Occipital lobe (tissue), 3 donors: ENCODE measurements at places on chromosomes 16 and 17. TPM values are rescaled to one million over a fixed set of nuclear protein-coding genes. Genes with fewer than 3 reads are reported as not detected.

CCL13 gene
- not detected for total RNA-seq

PRKCB gene
- total RNA-seq, result 59.0 TPM

FAM20A gene
- 2.8 TPM for total RNA-seq

CDRT15L2 gene
- total RNA-seq, result not detected

- DNase-seq, result no peak
These were observed 10.7 kb downstream of the TBX2 start for GRCh38 chr17:61410141-61411010.

CTF1 gene
- not detected for total RNA-seq

STAT5A gene
- total RNA-seq, result 1.4 TPM

MMP28 gene
- total RNA-seq, result 8.9 TPM

TBC1D3C gene
- not detected for total RNA-seq

DNA sequence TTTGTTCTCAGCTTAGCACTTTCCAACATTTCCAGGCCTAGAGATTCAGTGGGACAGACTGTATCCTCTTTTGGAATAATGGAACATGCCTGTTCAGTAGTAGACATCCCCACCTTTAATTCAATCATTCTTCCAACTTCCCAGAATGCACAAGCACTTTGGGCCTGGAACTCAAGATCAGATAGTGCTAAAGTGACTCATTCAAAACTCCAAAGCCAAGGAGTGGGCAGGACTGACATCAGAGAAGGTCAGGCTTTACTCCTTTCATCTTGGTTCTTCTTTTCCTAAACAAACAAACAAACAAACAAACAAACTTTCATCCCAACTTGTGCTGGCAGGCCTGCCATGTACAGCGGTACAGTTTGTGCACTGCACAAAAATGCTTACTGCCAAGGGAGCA lies 172.0 kb downstream of the AXIN2 start:
- DNase-seq, result no peak

DNA sequence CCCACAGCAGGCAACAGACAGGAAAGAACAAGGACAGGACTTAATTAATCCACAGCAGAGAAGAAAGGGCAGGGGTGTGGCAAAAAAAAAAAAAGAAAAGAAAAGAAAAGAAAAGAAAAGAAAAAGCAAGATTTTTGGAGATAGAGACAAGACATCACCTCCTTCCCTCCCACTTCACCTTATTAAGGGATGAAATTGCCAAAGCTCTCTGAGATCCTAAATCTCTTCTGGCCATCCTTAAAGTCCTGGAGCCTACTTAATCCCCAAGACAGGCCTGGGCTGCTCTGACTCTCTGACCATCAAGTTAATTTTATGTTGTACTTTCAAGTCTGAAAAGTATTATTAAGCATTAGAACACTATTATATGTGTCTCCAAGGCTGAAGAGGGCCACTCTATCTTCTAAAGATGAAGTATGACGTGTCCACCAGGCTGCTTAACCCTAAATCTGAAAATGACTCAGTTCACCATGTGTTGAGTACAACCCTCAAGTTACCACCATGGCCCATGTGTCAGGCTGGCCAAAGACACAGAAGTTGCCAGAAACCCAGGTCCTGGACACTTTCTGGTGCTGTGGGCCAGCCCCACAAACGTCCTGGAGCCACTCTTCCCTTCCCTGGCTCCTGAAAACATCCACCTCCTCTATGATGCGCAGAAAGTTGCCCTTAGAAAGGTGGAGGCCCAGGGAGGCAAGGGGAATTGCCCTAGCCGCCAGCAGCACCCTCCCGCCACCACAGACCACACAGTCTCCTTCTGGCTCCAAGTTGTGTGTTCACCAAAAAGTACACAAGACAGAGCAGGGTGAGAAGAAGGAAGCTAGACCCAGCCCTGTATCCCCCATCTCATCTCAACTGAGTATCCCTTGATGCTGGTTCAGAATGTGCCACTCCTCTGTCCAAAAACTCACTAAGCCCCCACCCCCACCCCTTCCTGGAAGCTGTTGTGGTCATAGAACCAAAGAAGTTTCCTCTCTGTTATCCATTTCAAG lies 2.7 kb downstream of the SOCS1 start:
- DNase-seq, result no peak

DPEP3 gene
- not detected for total RNA-seq

GRCh38 chr17:15958484-15958854 lies 13.5 kb downstream of the ADORA2B start:
- DNase-seq, result no peak

ERN2 gene
- total RNA-seq, result not detected

DNA sequence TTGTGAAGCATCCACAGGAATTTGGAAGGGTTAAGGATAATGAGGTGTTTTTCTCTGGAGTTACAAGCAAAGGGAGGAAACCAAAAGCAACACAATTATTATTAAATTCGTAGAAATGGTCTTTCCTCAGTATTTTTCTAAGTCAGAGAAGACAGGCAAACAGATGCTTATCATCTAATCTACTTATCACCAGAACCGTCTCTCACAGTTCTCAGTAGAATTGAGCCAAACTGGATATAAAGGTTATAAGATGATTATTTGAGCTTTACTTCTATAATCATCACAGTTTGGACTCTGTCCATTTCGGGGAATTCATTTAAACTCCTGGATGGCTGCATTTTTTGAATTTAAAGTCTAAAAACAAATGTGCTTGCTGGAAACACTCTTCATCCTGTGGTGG lies 245.0 kb downstream of the KCNJ2 start:
- DNase-seq, result no peak

DNA sequence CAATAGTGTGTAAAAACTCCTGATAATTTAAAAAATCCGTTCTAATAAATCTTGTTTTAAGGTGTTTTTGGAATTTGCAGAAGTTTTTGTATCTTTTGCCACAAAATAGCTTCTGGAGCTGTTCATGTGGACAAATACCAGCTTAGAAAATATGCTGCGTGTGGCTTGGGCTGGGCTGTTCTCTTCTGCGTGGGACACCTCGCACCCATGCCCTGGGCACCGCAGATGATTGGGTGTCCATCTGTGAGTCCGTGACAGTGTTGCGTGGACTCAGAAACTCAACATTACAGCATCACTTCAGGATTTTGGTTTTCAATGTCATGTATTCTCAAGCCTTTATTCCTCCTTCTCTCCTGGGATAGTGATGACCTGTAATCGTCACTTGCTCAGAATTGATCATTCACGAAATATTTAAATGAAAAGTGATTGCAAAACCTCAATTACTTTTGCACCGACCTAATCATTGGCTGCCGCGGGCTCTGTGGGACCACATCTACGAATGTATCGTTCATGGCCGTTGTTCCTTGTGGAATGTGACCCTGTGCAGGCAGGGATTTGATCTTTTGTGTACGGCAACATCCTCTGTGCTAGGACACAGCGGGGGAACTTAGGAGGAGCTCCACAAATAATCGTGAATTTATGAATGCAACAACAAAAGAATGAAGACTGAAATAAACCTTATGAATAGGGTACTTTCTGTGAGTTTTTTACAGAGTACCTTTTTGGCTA lies 210.3 kb upstream of the FOXF1 start:
- DNase-seq, result no peak

GRCh38 chr17:45852535-45853297 lies 8.0 kb downstream of the SPPL2C start:
- peak; percentile 35 for DNase-seq

GRCh38 chr16:67384778-67385510 lies 8.4 kb downstream of the TPPP3 start:
- no peak for DNase-seq

ADGRG3 gene
- total RNA-seq, result 0.16 TPM

C16orf54 gene
- total RNA-seq, result 0.31 TPM

MMP15 gene
- 12.6 TPM for total RNA-seq

PDILT gene
- total RNA-seq, result not detected

DNA sequence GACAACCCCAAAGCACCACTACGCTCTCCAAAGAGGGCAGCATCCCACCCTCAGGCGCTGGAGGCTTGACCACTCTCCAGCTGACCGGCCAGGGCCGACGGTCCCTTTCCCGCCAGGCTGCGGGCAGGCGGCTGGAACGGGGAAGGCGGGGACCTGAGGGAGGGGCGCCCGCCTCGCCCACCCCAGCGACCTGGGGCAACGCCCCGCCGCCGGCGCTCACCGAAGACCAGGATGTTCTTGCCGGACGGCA lies 431 bp downstream of the DYNC1LI2 start:
- no peak for DNase-seq

GRCh38 chr17:79808763-79809529 lies 12.1 kb upstream of the CBX8 start:
- no peak for DNase-seq

- DNase-seq, result no peak
These were observed 54.3 kb downstream of the TIMM22 start for GRCh38 chr17:1050996-1051925.

CCL14 gene
- not detected for total RNA-seq

DNA sequence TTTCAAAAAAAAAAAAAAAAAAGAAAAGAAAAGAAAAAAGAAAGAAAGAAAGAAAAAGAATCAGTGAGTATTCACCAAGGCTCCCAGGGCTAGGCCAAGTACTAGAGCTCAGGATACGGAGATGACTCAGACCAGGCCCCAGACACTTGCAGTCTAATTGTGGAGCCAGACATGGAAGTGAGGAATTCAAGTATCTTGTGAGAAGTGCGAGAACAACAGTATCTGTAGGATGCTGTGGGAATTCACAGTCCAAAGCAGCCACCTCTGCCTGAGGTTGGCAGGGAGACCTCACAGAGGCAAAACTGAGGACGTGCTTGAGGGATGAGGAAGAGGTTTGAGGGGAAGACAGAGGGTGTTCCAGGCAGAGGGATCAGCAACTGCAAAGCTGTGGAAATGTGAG lies 14.0 kb upstream of the ALDOA start:
- DNase-seq, result peak; percentile 16

ENO3 gene
- 2.3 TPM for total RNA-seq

CCL17 gene
- total RNA-seq, result not detected

TEX19 gene
- total RNA-seq, result not detected

DNA sequence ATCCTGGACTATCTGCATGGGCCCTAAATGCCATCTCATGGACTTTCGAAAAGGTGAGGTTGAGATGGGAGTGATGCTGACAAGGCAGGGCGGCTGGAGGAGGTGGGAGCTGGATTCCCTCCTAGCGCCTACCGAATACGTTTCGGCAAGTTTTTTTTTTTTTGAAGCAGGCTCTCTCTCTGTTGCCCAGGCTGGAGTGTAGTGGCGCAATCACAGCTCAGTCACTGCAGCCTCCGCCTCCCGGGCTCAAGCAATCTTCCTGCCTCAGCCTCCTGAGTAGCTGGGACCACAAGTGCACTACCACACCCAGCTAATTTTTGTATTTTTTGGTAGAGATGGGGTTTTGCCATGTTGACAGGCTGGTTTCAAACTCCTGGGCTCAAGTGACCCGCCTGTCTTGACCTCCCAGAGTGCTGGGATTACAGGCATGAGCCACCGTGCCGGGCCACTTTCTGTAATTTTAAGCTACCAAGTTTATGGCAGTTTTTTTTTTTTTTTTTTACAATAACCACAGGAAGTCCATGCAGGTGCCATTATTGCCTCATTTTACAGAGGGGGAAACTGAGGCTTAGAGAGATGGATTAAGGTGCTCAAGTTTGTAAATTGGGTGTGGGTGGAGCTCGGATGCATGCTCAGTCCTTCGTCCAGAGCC lies 246.4 kb downstream of the PRKCA start:
- no peak for DNase-seq

CCL11 gene
- total RNA-seq, result not detected

TM4SF5 gene
- total RNA-seq, result not detected

SLC16A5 gene
- 1.4 TPM for total RNA-seq

DNA sequence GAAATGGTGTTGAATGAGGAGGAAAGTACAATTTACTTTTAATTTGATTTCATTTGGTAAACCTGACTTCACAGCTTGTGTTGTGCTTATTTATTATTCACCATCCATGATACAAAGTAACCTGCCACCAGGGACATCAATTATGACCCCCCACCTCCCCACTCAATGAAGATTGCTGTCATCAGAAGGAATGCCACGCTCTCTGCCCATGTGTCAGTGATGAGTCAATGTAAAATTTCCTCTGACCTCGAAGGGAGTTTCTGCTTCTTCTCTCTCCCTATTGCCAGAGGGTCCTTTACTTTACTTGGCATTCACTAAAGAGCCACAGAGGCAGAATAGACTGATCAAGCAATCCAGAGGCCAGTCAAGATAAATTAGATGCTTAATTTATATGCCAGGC lies 759.7 kb downstream of the CDH11 start:
- no peak for DNase-seq

CHD9NB gene
- total RNA-seq, result 0.78 TPM

DNA sequence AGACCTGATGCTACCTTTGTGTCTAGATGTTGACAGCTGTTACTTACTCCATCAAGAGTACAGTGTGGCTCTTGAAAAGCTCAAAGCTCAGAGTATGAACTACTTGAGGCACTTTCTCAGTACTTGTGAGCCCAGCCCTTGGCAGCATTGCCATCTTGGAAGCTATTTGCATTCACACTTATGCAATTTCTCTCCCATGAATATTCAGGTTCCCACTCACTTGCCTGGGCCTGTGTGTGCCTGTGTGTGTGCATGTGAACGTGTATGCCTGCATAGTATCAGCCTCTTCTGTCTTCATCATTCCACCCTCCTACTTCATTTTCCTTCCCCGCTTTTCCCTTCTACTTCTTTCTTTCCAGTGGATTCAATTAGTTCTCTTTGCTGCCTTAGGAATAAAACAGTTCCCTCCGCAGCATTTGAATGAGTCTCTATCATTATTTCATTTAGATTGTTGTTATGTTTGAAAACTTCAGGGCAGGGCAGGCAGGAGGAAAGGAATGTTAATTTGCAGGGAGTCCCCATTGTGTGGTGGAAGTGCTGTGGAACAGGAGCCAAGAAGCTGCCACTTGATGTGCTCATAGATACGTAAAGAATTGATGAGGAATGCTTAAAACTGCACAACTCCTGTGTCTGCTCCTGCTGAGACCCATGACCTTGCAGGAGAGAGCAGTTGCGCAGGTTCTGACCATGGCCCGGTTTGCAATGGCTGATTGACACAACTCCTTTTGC lies 58.9 kb downstream of the HS3ST4 start:
- DNase-seq, result peak; percentile 38

DNA sequence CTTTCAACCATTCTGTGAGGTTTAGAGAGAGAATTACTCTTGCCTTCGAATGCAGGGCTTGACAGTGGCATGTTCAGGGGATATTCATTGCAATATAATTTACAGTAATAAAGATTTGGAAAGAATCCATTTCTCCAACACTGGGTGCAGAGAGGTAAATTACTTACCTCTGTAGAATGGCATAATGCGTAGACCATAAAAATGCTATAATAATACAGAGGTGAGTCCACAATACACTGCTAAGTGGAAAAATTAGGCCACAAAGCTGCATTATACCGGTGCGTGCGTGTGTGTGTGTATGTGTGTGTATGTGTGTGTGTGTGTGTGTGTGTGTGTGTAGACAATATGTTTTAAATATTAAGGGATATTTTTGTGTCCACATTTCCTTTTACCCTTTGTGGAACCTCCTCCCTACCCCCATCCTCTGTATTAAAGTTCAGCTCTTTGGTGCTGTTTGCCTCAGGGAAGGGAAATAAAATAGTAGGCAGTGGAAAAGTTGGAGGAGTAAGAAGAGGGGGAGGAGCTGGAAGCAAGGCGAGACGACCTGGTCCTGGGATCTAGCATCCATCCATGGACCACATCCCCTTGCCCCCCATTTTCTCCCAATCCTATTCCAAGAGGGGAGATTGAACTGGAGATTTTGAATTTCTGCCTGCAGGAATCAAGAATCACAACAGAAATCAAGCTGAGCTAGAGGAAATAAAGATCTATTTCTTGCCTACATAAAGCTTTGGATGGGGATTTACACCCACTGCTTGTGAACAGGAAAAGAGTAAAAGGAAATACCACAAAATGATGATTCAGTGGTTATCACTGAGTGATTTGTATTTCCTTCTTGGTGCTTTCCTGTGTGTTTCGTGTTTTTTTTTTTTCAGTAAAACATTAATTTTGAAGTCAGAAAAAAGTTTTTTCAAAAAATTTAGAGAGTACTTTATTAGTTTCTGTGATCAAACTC lies 124.8 kb downstream of the RGS9 start:
- no peak for DNase-seq

GRCh38 chr17:12877953-12878669 lies 88.8 kb downstream of the ARHGAP44 start:
- no peak for DNase-seq

C16orf96 gene
- not detected for total RNA-seq
